Endodermal cell (in vitro differentiated cells): ENCODE measurements at places on chromosomes 2 and 18. TPM values are rescaled to one million over a fixed set of nuclear protein-coding genes. Genes with fewer than 3 reads are reported as not detected.

GRCh38 chr2:31944828-31945571 is 65.8 kb downstream of the MEMO1 start:
- H3K4me1 ChIP-seq: peaks cover 6% of the 10 kb centered on the region
- no peak for DNase-seq
- no peaks in the 10 kb centered on the region for H3K27me3 ChIP-seq

- peak overlapping the region; percentile 36 for H3K4me3 ChIP-seq
- DNase-seq: no peak
- H3K4me1 ChIP-seq: no peaks in the 10 kb centered on the region
- no peaks in the 10 kb centered on the region for H3K36me3 ChIP-seq
- no peak overlapping the region for H3K27ac ChIP-seq
Measured at GRCh38 chr2:164722616-164723338, 101.5 kb upstream of the GRB14 start.

DNA sequence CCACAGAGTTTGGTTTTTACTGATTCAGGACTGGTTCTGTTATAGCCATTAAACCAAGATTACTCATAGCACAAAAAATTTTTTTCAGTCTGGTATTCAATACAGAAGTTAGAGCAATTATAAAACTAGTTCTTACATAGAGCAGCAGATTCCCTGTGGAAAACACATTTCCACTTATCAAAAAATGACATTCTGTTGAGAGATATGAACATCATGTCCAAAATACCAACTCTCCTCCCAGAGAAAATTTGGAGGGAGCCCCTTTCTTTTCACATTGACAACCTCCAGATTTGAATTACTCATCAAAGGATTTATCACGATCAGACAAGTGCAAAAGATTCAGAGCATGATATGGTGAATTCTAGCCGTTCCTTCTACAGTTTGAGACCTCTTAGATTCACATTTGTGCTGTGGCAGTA is 126.8 kb upstream of the SERPINE2 start:
- H3K4me3 ChIP-seq: no peak overlapping the region
- H3K27ac ChIP-seq: no peak overlapping the region
- H3K4me1 ChIP-seq: no peaks in the 10 kb centered on the region
- peaks cover 40% of the 10 kb centered on the region for H3K27me3 ChIP-seq
- no peak for DNase-seq

GRCh38 chr18:54517521-54517920 is 73.5 kb upstream of the DYNAP start:
- DNase-seq: no peak
- no peak overlapping the region for H3K4me3 ChIP-seq
- H3K4me1 ChIP-seq: no peaks in the 10 kb centered on the region
- no peak overlapping the region for H3K27ac ChIP-seq
- H3K27me3 ChIP-seq: no peaks in the 10 kb centered on the region

The KCNG3 gene
- total RNA-seq: 0.77 and 0.84 TPM in 2 replicates
